Panc1 (cell line): ENCODE measurements at places on chromosomes 7 and 10.

GRCh38 chr7:7418997-7419396 lies 116.7 kb downstream of the COL28A1 start:
- DNase-seq, result no peak

DNA sequence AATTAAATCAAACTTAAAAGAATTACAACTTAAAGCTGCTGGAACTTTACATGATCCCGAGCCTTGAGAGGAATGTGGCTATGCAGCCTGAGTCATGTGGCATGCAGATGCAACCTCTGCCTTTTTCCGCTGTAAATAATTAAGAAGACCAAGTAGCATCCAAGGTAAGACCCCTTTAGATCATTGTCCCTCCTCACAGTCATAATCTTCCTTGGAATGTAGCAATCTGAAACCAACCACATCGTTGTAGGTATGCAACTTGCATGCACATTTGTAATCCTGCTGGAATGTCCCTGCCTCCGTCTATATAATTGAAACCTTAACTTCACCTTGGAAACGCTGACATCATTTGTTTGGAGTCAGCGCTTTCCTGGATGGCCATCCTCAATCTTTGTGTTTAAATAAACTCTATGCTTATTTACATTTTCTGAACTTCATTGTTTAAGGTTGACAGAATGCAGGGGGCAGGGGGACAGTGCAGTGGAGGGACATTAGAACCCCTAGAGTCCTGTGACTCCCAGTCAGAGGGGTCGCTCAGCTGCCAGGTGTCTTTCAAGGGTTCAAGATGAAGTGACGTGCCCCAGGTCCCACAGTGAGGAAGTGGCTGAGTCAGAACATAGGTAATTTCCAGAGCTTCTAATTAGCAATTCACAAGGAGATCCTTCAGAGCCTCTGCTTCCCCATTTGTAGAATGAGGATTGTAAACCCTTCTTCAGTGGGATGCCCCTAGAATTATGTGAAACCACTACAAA lies 110.7 kb downstream of the RALA start:
- no peak for DNase-seq

- DNase-seq, result no peak
Observed at GRCh38 chr7:158076656-158077055, 511.0 kb downstream of the PTPRN2 start.

DNA sequence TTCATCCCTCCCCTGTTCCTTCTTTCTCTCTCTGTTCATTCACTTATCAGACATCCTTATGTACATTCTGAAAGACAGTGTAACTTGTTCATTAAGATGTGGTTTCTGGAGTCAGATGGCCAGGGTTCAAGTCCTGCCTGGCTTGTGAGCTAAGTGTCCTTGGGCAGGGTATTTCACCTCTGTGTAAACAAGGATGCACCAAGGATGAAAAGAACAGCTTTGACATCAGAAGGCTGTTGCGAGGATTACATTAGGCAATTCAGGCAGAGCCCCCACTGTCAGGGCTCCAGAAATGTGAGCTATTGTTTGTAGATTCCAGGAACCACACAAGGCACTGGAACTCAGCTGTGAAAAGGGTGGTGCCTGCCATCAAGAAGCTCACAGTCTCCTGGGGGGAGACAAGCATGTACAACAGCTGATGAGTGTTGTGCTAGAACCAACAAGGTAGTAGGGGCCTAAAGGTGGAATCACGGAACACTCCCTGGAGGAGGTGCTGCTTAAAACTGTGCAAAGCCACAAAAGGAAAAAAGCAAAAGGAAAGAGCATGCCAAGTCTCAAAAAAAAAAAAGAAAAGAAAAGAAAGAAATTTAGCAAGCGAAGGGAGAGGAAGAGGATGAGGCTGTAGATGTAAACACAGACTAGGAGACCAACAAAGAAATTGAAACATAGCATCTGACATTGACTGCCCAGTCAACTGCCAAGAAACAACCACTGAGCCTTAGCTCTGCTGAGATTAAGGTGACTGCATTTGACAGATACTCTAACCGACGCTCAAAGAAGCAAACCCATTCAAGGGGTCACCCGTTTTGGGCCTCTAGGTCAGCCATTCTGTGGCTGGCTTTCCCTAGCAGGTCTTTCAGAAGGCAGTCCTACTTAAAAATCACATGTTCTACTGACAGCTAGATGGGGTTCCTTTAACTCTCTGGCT lies 12.5 kb downstream of the PDLIM1 start:
- DNase-seq, result no peak

DNA sequence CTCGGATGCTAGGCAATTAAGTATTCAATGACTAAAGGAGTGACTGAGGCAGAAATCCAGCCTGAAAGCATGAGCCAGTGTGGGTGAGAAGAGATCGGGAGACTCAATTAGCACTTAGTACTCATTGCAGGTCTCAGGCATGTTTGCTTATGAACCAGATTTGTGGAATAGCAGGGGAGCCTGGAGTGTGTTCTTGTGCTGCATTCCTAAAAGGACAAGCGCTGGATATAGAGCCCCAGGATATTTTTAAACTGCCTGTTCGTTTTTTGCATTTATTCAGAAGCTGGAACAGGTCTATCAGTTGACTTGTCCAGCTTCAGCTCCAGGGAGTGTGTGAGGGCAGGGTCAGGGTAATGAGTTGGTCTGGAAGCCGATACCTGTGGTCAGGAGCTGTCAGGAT lies 120.3 kb downstream of the BMPER start:
- DNase-seq, result no peak

DNA sequence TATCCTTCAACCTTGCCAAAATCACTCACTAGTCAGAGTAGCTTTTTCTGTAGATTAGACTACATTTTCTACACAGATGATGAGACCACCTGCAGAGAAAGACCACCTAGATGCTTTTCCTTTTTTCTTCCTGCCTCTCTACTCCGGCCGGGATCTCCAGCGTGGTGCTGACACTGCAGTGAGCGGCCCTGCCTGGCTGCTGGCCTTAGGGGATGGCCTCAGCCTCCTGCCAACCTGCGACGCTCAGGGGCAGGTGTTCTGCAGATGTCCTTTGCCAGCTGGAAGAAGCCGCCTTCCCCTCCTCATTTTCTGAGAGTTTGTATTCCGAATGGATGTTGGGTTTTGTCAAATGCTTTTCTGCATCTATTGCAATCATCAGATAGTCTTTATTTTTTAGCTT lies 43.5 kb upstream of the NKX6-2 start:
- no peak for DNase-seq

DNA sequence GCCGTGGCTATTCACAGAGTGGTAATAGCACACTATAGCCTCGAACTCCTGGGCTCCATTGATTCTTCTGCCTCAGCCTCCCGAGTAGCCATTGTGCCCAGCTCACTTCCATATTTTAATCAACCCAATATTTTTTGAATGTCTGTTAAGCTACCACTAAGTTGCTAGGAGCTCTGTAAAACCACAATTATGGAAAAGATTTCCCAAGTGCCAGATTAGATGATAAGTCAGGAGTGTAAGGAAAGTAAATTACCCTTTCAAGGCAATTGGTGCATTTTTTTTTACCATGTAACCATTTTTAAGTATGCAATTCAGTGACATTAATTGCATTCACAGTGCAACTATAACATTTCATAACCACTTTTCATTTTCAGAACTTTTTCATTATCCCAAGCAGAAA lies 87.5 kb upstream of the GATAD1 start:
- no peak for DNase-seq

GRCh38 chr7:188174-188573 lies 4.2 kb upstream of the FAM20C start:
- DNase-seq, result no peak

- no peak for DNase-seq
Observed at GRCh38 chr10:84896909-84897308, 568.5 kb downstream of the CCSER2 start.

DNA sequence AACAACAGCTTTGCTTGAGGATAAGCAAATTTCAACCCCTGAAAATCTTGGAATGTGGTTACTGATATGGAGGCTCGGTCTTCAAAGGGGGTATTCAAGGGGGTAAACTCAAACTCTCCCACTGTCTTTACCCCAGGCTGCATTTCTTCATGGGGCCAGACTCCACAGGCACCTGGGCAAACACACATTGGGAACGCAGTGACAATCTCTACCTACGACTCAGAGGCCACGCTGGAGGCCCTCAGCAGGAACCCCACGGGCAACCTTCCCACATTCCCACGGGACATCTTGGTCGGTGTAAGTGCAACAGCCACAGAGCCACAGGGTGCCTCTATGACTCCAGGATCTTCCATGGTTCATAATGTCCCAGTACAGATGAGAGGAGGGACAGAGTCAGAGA lies 2.2 kb upstream of the INSIG1 start:
- DNase-seq, result no peak

GRCh38 chr7:108103558-108104298 lies 26.4 kb downstream of the LAMB4 start:
- DNase-seq, result no peak

DNA sequence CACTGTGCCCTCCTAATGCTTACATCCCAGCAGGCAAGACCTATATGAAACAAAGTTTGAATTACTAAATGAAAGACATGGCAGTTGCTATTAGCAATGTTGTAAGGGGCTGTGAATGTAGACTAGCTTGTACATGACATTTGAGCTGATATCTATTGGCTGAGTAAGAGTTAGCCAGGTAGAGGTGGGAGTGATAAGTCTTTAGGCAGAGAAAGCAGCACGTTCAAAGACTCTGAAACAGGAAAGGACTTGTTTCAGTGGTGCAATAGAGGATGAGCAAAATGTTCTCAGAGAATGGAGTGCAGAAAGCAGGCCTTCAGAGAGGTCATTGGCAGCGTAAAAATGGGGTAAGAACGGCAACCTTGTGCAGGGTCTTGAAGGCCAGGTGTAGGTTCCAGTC lies 687.6 kb downstream of the AUTS2 start:
- DNase-seq, result no peak

- no peak for DNase-seq
Observed at GRCh38 chr7:127751062-127751461, 99.1 kb downstream of the SND1 start.

- no peak for DNase-seq
Observed at GRCh38 chr7:148670807-148671206, 27.9 kb upstream of the CUL1 start.

DNA sequence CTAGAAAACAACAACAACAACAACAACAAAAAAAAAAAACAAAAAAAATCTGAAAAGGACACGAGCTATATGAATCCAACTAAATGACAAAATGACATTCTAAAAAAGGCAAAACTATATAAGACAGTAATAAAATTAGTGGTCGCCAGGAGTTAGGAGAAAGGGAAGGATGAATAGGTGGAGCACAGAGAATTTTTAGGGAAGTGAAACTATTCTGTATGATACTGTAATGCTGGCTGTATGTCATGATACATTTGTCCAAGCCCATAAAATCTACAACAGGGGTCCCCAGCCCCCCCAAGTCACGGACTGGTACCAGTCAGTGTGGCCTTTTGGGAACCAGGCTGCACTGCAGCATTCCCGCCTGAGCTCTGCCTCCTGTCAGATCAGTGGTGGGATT lies 2.8 kb upstream of the PUS7 start:
- no peak for DNase-seq

DNA sequence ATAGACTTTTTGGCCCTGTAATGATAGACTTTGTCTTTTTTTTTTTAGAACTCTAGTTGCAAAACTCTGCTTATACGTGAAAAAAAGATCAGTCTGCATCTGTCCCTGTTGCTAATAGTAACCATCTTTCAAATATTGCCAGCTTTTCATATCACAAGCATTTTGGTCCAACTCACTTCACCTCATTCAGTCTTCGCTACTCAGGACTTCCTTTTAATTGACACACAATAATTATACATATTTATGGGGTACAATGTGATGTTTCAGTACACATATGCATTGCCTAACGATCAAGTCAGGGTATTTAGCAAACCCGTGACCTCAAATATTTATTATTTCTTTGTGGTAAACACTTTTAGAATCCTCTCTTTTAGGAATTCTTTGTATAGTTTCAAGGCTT lies 867.0 kb upstream of the C7orf33 start:
- DNase-seq, result no peak

- DNase-seq, result no peak
Observed at GRCh38 chr7:103637094-103637493, 191.1 kb upstream of the SLC26A5 start.

DNA sequence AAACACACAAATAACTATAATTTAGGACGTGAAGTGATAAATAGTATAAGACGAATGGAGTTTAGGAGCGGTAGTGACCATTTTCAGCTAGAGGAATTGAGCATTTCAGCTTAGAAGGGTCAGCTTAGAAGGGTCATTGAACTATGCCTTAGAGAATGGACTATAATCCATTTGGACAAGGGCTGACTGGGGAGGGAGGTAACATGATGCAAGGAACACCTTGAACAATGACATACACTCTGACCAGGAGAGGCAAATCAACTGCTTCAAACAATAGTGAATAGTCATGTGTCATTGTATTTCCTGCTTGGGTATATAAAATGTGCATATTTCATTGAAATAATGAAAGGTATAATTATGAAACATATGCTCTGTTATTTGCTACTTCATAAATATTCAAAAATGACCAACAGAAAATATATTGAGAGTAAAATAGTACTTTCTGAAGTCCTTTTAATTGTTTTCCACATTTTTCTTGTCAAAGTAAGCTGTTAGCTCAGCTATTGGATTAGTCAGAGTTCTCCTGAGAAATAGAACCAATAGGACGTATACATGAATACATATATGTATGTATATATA lies 40.5 kb upstream of the WASL start:
- DNase-seq, result no peak
